CD4-positive, alpha-beta T cell (primary cell): ENCODE measurements at places on chromosomes 1 and 21. TPM values are rescaled to one million over a fixed set of nuclear protein-coding genes. Genes with fewer than 3 reads are reported as not detected.

GRCh38 chr1:188782220-188782841, 1695.3 kb downstream of the BRINP3 start:
- no peak for DNase-seq

DNA sequence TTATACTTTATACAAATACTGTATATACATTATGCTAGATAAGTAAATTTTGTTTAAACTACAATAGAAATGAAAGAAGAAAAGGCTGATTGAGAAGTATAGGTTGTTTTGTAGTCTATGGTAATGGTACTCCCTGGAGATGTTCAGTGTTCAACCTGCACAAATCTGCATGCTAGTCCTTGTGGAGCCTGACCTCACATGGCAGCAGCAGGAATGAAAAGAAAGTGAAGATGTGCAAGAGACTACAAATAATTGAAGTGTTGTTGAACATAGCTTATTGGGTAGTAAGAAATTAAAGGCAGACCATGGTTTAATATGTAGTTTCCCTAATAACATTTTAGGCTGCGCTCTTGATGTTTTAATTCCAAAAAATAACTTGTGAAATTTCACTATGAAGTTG, 201.2 kb downstream of the TGFB2 start:
- no peak for DNase-seq

DNA sequence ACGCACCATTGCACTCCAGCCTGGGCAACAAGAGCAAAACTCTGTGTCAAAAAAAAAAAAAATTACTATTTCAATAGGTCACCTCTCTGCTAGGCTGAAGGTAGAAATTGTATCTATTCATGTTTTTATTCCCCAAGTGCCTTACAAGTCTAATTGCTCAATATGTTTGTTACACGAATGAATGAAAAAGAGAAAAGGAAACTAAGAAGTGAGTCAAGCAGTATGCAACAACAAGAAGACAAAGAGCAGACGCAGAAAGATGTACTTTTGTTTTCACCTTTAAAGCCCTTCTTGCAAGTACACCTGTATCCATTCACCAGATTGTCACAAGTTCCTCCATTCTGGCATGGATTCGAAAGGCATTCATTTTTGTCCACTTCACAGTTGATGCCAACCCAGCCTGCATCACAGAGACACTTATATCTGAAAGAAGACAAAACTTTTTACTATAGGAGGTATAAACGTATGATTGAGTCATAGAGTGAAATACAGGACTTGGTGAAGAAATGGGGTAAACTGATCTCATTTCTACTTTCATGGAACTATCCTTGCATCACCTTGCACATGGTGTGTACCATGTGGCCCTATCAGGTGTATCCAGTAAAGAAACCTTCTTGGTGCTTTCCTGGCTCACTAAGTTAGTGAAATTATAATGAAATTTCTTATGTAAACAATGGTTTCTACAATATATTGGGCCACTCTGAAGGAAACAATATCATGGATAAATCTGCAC, 57.1 kb upstream of the ADAM30 start:
- DNase-seq = no peak

Gene HCRTR1
- total RNA-seq = not detected

Gene MSH4
- 0.31 TPM for total RNA-seq

Gene PDPN
- total RNA-seq = not detected

Gene TPR
- total RNA-seq = 82.3 TPM

DNA sequence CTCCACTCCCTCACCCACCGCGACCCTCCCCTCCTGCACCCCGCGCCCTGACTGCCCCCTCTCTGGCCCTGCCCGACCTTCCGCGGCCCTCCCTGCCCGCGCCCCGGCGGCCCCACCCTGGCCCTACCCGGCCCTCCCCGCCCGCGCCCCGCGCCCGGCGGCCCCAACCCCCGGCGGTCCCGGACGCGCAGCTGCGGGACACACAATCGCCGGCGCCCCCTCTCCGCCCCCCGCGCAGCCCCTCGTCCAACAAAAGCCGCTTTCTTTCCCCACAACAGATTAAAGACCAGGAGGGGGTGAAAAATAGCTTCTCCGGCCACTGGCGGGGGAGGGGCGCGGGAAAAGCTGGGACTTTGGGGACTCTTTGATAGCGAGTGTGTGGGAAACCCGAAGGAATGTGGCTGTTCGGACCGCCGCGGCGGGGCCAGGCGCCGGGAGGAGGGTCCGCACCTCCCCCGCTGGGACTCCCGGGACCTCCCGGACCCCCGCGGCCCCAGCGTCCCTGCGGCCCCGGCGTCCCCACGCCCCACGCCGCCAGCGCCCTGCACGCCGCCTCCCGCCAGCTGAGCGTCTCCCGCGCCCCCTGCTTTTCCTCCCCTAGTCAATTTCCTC, 8.8 kb upstream of the ID3 start:
- DNase-seq = no peak

- DNase-seq = no peak
Observed at GRCh38 chr21:37383086-37383485, 16.5 kb downstream of the DYRK1A start.

GRCh38 chr1:44031252-44032169, at the start of gene SLC6A9:
SLC6A9 (minus strand) TSS chr1:44031462; CDS start chr1:44024277, 7,185 bp downstream.
- DNase-seq = peak; percentile 26
